ENCODE measurements at places on chromosomes 1 and 21.
A peak's percentile ranks its signal among the peaks of the same experiment; 100 is the strongest.

GRCh38 chr1:185228979-185229378 is 72.0 kb downstream of the SWT1 start:
- DNase-seq: no peak

DNA sequence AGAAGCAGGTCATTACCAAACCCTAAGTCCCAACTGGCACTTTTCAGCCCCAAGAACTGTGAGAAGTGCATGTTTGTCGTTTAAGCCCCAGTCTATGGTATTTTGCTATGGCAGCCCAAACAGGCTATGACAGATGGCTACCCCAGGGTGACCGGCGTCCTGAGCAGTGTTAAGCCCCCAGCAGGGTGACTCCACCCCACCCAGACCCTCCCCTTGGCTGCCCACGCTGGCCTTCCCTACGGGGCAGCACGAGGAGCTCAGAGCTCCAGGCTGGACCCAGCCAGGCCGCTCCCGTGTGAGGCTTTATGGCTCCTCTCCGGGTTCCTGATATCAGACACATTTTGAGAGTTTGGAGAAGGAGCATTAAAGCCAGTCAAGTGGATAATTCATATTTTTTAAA is 684.0 kb downstream of the PTPRU start:
- no peak for DNase-seq

DNA sequence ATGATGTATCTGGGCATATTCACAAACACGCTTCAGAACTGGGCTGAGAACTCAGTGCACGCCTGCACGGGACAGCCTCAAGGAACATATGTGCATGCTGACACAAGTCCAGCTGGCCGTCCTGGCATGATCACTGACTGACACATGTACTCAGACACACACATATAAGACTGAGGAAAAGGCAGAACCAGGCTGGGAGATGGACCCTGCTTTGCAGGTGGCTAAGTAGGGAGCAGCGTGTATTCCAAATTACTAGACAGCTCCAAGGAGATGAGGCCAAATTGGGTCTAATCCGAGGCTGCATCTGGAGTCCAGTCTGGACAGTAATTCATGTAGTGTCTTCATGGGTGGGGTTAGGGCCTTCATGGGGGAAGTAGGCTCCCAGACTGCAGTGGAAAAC is 41.4 kb upstream of the GJB5 start:
- DNase-seq: no peak

GRCh38 chr1:222989443-222989842 is 153.6 kb downstream of the TLR5 start:
- no peak for DNase-seq

GRCh38 chr1:7827126-7827955 is 25.5 kb downstream of the UTS2 start:
- no peak for DNase-seq

DNA sequence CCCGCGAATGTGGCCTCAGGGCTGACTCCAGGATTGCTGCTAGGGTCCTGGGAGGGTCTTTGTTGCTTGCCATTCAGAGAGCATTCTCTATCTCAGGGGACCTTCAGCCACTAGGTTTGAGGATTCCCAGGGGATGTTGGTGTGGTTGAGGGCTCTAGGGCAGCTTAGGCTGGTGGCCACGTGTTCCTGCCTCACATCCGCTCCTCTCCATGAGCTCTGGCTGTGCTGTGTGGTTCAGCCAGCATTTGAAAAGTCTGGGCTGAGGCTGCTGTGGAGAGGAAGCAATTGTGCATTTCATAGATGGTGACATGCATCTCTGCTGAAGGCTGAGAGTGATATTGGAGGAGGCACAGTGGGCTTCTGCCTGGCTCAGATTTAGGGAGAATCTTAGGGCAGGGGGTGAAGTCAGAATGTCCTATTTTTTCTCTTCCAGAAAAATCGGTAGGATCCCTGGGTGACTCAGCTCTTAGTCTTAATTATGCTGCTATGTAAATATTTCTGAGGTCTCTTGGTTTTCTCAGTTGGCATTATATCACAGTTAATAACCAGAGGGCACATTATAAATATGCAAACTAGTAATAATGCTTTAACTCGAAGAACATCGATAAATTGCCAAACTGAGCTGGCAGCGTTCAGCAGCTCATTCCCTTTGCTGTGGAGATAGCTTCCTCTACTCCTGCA is 182.3 kb downstream of the CAMTA1 start:
- no peak for DNase-seq

- no peak for DNase-seq
Measured at GRCh38 chr1:67270541-67270940, 37.1 kb upstream of the IL12RB2 start.

GRCh38 chr1:184020328-184020727 is 17.2 kb downstream of the COLGALT2 start:
- no peak for DNase-seq

GRCh38 chr21:35619184-35619583 is 441.1 kb downstream of the SETD4 start:
- DNase-seq: no peak

- DNase-seq: no peak
Measured at GRCh38 chr1:173997791-173998190, 24.4 kb downstream of the RC3H1 start.

GRCh38 chr1:202711949-202712635 is 1.8 kb upstream of the SYT2 start:
- DNase-seq: no peak

GRCh38 chr1:198125995-198126735 is 30.6 kb upstream of the NEK7 start:
- no peak for DNase-seq

DNA sequence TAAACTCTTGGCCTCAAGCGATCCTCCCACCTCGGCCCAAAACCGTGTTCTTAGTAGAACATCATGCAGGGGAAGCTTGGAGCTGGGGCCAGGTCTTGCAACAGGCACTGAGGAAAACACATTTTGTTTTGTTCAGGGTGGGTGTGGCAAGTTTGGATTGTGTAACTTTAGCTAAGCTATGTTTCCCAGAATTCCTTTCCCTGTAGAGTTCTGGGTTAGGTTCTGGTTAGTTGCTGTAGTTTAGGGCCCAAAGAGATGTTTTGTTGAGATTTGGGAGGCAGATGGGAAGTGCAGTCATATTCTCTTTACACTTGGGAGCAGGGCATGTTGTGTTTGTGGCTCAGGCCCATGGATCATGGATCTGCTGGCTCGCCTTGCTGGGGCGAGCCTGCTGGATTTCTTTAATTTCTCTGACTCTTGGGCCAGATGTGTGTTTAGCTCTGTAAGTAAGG is 24.0 kb downstream of the PLA2G5 start:
- peak; percentile 4 for DNase-seq

- no peak for DNase-seq
Measured at GRCh38 chr1:206497774-206498173, 9.6 kb upstream of the RASSF5 start.

- DNase-seq: peak; percentile 94
Measured at GRCh38 chr1:156104065-156104810, 10.3 kb upstream of the LMNA start.

- no peak for DNase-seq
Measured at GRCh38 chr1:12458571-12458970, 159.4 kb downstream of the DHRS3 start.

- no peak for DNase-seq
Measured at GRCh38 chr1:95287825-95288224, 53.8 kb downstream of the RWDD3 start.

- DNase-seq: no peak
Measured at GRCh38 chr1:20721117-20722061, 3.6 kb upstream of the KIF17 start.

- no peak for DNase-seq
Measured at GRCh38 chr1:50278961-50279360, 144.3 kb downstream of the DMRTA2 start.

DNA sequence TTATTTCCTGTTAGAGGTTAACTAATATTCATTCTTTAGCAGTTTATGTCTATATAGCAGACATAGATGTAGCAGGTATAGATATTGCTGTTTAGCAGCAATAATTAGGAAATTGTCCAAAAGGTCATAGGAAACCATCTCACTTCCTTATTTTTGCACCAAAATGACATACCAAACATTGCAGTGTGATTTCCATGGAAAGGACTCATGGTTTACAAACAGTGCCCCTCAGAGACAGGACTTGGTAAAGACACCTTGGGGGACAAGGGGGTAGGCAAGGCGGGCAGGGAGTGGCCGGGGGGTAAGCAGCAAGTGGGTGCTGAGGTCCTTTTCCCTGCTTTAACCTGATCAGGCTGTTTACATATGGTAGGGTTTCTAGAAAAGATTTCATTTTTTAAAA is 30.5 kb downstream of the BATF3 start:
- no peak for DNase-seq

GRCh38 chr21:46560568-46561444 is 44.1 kb downstream of the S100B start:
- no peak for DNase-seq

GRCh38 chr1:114330451-114330983 is 176.8 kb upstream of the SYT6 start:
- no peak for DNase-seq

DNA sequence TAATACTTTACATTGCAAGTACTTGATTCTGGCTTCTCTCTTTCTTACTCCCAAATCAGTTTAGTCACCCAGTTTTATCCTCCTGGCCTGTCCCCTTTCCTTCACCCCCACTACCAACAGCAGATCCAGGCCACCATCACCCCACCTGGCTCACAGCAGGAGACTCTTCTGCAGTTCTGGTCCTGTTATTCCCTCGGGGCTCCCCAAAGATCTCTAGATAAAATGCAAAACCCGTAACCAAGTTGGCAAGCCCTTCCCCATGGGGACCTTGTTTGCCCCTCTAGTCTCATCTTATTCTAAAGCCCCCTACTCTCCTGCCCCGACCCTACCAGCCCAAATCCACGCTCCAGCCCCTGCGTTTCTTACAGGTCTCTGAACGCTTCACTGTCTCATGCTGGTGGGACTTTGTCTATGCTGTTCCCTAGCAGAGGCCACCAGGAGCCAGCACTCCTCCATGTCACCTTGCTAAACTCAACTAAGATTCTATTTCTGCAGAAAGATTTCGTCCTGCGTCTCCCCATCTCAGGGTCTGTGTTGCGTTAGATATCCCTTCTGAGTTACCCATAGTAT is 4.0 kb downstream of the ABCG1 start:
- no peak for DNase-seq

GRCh38 chr1:84367219-84367618 is 31.1 kb upstream of the DNASE2B start:
- no peak for DNase-seq

GRCh38 chr1:53259932-53260331 is 21.6 kb upstream of the MAGOH start:
- no peak for DNase-seq

DNA sequence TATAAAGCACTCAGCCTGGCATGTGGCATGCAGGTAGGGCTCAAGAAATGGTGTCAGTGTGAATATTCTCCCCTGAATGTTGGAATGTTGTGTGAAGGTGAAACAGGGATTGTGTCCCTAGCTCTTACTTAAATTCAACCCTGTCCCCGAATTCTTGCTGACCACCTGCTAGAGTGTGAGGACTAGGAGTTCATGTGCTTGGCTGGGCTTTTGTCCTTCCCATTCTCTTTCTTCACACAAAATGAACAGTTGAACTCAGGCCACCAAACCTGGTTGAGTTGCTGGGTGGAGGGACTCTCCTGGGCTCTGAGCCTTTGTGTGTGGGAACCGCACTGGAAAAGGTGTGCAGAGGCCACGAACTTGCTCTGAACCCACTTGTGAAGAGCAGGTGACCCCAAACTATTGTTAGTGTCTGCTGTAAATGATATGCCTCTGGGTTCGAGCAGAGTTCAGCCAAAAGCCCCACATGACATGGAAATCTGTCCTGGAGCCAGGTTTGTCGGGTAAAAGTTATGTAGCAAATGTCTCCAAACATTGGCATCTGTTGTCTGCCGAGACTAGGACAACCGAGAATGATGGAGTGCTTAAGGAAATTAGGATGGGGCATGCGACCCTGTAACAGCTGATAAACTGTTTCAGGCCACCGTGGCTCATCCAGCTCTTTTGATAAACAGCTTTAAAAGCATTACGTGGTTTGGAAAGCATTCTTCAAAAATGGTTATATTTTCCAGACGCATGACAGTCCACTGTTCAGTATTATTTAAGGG is 144.2 kb downstream of the DHRS3 start:
- no peak for DNase-seq

- no peak for DNase-seq
Measured at GRCh38 chr1:247561711-247562110, 12.8 kb downstream of the GCSAML start.

DNA sequence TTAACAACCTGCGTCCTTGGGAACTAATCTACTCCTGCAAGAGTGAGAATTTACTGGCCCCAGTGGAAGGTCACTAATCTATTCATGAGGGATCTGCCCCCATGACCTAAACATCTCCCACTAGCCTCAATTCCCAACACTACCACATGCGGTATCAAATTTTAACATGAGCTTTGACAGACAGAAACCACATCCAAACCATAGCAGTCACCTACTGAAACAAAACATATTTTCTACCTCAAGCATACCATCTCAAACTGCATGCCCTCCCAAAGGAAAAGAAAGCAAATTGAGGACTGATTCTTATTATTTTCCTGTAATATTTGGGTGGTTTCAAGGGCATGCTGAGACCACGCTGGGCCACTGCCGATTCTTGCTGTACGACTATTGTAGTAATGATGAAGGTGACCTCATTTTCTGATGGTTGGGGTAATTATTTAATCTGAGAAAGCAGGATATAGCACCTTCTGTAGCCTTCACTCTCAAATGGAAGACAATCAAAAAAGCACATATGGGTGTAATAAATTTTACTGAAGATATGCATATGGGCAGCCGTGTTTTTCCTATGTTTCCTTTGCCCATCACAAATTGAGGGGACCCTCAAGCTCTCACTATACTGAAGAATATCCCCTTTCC is 13.2 kb upstream of the GBP5 start:
- no peak for DNase-seq

GRCh38 chr1:219062161-219062560 is 111.5 kb upstream of the LYPLAL1 start:
- no peak for DNase-seq

GRCh38 chr1:100323419-100324106 is 28.7 kb upstream of the CDC14A start:
- no peak for DNase-seq

Measured in fibroblast of the conjunctiva (primary cell).